ENCODE measurements at places on chromosomes 5 and 9.

DNA sequence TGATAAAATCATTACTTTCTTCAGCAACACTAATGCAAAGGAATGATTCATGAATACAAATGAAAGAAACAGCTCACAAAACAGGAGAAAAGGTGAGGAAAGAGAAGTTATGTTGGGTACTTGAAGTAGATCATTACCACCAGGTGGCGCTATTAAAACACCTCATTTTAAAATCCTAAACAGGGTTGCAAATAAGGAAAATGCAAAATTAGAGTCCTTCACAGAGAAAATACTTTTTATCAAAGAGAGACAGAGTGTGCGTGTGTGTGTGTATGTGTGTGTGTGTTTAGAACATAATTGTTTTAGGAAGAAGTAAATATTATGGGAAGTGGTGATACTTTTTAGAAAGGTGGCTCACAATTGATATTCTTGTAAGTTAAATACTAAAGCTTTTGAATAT is 49.5 kb upstream of the CD180 start:
- DNase-seq: no peak

- no peak for DNase-seq
These were observed 34.5 kb upstream of the CDKN2AIPNL start for GRCh38 chr5:134445856-134446818.

- no peak for DNase-seq
These were observed 146.4 kb downstream of the ENTREP1 start for GRCh38 chr9:69471433-69471832.

DNA sequence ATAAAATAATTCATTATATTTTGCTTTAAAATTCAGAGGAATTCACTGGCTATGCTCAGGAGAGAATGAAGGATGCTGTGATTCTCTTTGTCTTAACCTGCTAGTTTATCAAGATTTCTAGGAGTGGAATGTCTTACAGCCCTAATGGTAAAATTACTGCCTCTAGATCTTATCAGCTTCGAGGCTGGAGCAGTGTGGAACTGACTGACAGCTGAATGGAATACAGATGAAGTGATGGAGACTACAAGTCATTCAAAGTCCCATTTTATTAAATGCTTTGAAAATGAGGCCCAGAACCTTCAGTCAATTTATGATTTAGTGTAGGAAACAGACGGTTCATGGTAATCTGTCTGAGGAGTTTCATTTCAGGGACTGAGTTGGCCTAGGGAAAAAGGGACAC is 202.1 kb downstream of the RFX3 start:
- DNase-seq: no peak

DNA sequence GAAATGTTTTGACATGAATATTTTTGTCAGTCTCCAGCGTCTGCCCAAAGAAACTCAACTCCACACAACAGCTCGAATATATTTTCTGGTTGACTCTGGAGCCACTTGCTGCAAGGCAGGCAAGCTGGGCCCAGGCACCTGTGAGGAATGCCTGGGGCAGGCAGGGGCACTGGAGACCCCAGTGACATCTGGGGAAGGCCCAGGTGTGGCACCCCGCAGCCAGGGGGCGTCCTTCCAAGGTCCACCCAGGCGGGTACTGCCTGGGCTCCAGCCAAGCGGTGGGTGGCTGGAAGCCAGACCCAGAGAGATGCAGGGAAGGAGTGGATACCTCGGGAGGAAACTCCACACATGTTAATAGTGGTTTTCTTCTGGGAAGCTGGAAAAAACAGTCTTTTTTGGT is 125.9 kb downstream of the PHF2 start:
- DNase-seq: no peak

- no peak for DNase-seq
These were observed 75.2 kb downstream of the NPR3 start for GRCh38 chr5:32786311-32786710.

DNA sequence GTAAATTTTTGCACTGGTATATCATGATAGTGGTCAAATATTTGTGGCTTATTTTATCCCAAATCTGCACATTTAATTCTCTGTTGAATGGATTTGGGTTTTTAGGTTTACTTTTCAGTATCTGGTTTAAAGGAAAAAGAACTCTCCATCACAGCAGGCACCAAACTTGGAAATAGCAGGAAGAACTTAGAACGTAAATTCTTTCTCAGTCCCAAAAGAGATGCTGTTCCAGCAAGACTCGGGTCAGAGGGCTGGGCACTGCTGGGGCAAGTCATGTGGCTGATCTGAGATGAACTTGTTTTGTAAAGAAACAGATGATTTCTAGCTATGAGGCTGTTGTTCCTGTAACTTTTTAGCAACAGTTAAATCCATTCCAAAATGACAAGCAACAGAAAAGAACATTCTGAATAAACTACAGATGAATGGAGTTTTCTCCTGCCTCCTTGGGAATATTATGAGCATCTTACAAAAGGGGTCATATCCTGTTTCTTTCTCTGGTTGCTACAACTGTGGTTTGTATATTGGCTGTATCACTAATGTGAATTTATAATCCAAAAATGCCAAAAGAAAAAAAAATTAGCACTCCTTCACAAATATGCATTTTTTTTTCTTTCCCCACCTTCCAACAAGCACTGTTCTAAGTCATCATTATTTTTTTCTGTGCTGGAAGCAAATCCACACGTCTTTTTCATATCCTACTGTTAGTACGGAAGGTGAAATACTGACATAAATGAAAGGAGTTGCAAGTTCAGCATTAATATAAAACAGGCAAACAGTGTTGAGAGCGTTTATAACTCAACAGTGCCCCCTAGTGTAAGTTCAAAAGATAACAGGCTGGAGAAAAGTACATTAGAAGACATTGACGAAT is 31.1 kb downstream of the OR2K2 start:
- no peak for DNase-seq

GRCh38 chr9:76692458-76693129 is 71.6 kb upstream of the PCA3 start:
- no peak for DNase-seq

GRCh38 chr5:38208782-38209378 is 49.5 kb upstream of the EGFLAM start:
- no peak for DNase-seq

GRCh38 chr5:38830521-38831051 is 15.2 kb upstream of the OSMR start:
- no peak for DNase-seq

DNA sequence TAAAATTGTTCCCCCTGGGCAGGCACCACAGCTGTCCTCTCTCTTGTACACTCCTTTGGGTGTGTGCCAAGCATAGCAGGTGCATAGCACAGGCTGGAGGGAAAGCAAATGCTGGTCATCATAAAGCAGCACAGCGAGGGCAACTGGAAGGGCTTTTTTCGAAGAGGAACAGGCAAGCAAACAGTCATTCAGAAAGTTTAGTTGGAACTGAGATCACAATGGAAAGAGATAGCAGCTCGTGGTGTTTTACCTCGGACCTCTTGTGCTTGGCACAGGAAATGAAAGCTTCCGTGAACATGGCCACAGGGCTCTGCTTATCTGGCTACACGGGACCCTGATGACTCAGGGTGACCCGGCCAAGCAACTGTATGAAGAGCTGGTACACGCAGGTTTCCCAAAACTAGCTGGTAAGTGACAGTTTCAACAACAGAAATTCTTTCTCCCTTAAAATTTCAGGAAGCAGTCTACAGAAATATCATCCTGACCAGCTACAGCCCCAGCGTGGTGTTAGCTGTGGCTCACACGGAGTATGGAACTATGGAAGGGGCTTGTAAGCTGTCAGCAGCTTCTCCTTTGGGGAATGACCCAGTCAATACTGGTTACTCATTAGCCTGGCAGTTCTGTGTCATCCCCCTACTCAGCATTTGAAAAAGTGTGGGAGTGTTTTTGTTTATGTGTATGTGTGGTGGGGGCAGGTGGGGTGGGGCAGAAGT is 48.1 kb downstream of the POC5 start:
- DNase-seq: no peak

- no peak for DNase-seq
These were observed 27.8 kb upstream of the VLDLR start for GRCh38 chr9:2593744-2594143.

GRCh38 chr5:144958002-144958401 is 787.3 kb downstream of the KCTD16 start:
- DNase-seq: no peak

DNA sequence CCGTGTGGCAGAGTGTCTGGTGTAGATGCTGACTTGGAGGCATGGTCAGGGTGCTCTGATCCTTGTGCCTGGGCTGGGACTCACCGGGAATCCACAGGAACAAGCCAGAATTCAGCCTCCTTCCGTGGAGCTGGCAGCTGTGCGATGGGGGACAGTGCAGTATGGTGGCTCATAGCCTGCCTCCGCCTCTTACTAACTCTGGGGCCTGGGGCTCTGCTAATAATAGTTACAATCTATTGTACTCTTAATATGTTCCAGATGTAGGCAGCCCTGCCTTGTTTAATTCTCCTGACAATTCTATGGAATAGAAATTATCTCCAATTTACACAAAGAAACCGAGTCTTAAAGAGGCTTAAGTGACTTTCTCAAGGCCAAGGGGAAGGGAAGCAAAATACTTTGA is 77.6 kb downstream of the PCDH1 start:
- no peak for DNase-seq

DNA sequence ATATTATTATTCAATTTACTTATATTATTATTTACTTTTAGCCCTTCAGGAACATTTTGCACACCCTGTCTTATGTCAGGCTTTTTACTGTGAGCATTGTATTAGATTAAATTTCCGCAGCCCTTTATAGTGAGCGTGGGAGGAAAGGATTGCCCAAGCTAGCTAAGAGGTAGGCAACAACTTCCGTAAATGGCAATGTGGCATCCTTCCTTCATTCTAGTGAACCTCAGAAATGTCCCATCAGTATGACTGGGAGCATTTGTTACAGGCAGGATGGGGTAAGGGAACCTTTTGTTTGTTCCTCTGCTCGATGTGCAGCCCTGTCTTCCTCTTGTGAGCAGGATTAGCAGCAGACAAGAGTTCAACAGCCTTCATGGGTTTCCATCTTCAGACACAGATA is 6.2 kb upstream of the CD180 start:
- no peak for DNase-seq

DNA sequence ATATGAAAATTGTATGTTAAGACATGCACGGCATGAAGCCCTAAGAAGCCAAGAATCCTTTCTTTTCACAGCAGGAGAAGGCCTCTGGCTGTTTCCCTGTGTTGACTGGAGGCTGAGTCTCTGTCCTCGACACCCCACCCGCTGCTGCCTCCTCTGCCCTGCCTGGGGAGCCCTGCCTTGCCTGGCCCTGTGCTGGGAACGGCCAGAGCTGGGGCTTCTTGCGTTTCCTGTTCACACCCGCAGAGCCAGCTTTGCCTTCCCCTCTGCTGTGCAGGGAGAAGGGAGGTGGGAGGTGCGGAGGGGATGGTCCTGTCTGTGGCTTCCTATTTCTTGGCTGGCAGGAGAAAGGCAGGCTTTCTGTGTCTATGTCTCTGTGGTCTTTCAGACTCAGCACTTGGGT is 6.9 kb upstream of the GMCL2 start:
- peak; percentile 65 for DNase-seq

DNA sequence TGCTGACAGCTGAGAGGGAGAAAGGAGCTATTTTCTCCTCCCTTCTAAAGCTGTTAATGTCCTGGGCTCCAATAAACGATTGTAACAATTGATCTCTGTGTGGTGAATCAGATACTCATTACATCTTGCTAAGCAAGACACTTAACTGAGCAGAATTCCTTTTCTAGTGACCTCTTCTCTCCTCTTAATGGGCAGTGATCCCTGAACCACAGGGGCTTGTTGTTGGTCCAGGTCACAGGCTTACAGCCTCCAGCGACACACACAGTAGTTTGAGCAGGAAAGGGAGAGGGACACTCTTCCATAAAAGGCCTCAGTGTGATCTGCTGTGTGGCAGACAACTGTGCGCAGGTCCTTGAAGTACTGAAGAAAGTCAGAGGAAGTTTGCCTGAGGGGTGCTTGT is 58.5 kb upstream of the MYO10 start:
- DNase-seq: no peak

GRCh38 chr9:38195737-38196161 is 126.7 kb upstream of the SHB start:
- DNase-seq: no peak

- DNase-seq: no peak
These were observed 7.1 kb downstream of the PHYHD1 start for GRCh38 chr9:128927731-128928411.

GRCh38 chr5:94021246-94021645 is 279.8 kb upstream of the POU5F2 start:
- DNase-seq: no peak
